ENCODE measurements at places on chromosomes 7 and 10.

- no peak for DNase-seq
Observed at GRCh38 chr10:35961501-35961900, 319.4 kb upstream of the FZD8 start.

- no peak for DNase-seq
Observed at GRCh38 chr7:73741600-73741999, 3.0 kb upstream of the ABHD11 start.

- DNase-seq, result peak; percentile 34
Observed at GRCh38 chr7:50450590-50451032, 461 bp upstream of the FIGNL1 start.

DNA sequence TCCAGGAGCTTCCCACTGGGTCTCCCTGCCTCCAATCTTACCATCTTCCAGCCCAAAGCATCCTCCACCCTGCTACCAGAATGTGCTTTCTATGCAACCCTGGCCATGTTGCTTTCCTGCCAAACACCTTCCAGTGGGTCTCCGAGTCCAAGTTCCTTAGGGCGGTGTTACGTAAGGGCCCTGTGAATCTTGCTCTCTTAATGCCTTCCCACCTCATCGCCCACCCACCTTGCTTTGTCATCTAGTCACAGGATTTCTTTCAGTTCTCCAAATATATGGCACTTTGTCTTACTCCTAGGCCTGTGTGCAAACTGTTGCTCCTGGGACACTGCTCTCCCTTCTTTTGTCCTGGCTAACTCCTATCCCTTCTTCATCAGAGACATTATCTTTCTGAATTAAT lies 344.5 kb downstream of the RPS24 start:
- DNase-seq, result no peak

GRCh38 chr7:116310141-116310540 lies 99.8 kb downstream of the TES start:
- DNase-seq, result no peak
